OCI-M1 (cell line): ENCODE measurements at places on chromosomes 4 and X.

DNA sequence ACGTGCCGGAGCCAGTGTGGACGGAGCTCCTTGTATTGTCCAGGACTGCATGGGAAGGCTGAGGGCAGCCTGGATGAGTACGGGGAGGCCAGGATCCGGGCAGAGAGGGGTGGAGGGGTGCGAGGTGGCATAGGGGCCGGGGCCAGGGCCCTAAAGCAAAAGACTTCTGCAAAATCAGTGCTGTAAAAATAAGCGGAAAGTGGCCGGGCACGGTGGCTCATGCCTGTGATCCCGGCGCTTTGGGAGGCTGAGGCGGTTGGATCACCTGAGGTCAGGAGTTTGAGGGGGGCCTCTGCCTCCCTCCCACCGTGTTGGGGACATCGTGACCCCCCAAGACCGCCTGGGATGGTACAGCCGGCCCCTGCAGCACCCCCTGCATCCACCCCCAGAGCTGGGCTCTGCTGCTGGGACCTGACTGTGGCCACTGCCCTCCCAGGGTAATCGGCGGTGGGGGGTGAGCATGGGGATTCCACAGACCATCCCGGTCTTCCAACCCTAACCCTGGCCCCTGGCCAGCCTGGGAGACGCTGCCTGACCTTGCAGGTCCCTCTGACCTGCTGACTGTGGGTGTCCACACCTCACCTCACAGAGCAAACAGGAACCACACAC lies 23.4 kb upstream of the PLCXD1 start:
- no peak for DNase-seq

DNA sequence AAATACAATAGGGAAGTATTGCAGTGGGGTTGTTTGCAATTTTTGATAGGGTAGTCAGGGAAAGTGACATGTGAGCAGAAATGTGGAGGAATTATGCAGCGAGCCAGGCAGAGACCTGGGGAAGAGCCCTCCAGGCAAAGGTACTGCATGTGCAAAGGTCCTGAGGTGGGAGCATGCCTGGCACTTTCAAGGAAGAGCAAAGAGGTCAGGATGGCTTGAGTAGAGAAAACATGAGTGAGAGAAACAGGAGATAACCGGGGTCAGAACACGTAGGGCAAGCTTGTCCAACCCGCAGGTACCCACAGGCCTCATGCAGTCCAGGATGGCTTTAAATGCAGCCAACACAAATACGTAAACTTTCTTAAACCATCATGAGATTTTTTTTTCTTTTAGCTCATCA lies 71.0 kb downstream of the COQ2 start:
- DNase-seq: no peak

GRCh38 chrX:16588266-16588665 lies 61.7 kb upstream of the S100G start:
- no peak for DNase-seq

DNA sequence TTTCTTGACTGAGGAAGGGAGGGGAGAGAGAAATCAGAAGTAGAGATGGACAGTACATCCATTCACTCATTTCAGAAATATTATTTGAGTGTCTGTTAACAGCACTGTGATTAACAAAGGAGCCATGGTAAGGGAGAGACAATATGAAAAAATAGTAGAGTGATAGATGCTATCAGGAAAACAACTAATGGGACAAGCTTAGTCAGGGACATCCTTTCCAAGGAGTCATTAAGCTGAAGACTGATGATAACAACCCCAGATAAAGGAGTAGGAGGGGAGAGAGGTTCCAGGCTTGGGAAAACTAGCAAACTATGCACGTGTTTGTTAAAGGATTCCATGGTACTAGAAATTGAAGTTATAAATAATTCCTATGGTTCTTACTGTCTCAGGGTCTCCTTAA lies 122.2 kb downstream of the CBR4 start:
- DNase-seq: no peak

DNA sequence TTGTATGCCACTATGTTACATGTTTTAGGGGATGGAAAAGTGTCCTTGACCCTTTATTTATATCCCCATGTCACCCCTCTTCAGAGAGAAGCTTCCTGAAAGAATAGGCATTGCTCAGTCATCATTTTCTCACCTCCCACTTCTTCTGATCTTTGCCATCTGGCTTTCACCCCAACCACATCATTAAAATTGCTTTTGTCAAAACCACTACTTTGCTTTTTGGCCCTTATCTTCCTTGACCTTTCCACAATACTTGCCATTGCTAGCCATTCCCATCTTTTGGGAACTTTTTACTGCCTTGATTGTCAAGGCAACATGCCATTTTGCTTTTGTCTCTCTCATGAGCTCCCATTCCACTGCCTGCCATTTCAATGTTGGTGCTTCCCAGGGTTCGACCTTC lies 14.9 kb upstream of the FAM9B start:
- no peak for DNase-seq
